ENCODE measurements at places on chromosomes 7 and 10.

DNA sequence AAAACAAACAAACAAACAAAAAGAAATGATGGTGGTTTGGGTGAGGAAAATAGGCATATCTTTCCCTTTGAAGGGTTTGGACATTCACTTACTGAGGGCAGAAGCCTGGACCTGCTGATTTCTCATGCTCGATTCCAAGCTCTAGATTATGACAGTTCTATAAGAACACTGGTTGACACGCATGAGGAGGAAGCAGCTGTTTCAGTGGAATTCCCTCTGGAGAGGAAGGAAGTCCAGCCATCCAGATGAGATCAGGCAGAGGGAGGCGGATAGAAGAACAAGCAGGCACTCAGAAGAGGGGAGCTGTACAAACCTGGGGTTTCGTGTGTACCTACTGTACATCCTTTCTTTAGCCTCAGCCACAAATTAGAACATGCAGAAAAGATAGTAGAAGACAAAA is 691.9 kb downstream of the INHBA start:
- DNase-seq = no peak

- DNase-seq = no peak
These were observed 29.8 kb downstream of the SNX10 start for GRCh38 chr7:26321435-26321834.

- no peak for DNase-seq
These were observed 68.6 kb downstream of the ALOX5 start for GRCh38 chr10:45442662-45443061.

- no peak for DNase-seq
These were observed 103.5 kb downstream of the GPR26 start for GRCh38 chr10:123769647-123770046.

DNA sequence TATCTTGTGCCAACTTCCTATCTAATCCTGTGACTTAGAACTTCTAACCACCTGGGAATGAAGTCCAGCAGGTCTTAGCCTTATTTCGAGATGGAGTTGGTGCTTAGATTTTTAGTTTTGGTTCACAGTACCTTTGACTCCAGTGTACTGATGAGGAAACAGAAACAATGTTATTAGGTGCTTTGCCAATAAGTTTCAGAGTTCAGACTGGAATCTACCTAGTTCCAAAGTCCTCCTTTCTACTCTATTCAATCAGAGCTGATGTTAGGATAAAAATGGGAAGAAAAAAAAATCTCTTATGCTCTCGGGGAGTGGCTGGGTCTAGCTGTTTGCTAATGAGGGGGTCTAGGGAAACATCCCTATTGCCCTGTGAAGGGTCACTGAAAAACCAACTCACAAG is 606.3 kb upstream of the C7orf33 start:
- DNase-seq = no peak

GRCh38 chr7:13731643-13732042 is 257.8 kb downstream of the ETV1 start:
- DNase-seq = no peak

DNA sequence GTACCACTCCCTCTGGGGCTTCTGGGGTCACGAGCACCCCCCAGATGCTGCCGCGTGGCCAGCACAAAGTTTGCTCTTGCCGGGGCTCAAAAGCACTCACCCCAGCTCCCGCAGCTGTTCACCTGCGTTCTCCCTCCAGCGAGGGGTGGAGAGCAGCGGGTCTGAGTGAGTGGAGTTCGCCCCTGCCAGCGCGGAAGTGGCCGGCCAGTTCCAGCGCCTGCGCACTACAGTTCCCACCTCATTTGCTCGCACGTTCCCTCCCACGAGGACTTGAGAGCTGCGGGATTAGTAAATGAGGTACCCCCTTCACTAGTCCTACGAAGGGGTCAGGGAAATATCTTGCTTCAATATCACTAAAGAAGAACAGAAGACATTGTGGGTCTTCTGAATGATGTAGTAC is 24.3 kb upstream of the LRRC72 start:
- DNase-seq = no peak

DNA sequence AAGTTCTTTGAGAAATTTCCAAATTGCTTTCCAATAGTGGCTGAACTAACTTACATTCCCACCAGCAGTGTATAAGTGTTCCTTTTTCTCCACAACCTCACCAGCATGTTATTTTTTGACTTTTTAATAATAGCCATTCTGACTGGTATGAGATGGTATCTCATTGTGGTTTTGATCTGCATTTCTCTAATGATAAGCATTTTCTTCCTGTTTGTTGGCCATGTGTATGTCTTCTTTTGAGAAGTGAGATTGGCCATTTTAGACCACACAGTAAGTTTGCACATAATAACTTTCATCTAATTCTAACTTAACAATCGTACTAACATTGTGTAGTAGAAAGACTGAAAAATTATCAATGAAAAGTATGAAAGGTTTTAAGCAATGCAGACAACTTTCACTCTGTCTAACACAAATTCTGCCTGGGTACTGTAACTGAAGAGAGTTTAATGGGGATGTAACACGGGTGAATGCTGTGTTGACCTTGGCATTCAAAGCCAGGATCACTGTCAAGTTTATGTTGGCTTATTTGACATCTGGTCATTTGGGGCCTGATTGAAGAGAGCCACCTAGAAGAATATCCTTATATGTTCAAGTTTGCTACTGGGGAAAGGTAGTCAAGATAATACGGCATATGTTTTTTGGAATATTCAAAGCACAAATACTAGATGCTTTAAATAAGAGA is 50.4 kb downstream of the FAM171A1 start:
- DNase-seq = no peak

DNA sequence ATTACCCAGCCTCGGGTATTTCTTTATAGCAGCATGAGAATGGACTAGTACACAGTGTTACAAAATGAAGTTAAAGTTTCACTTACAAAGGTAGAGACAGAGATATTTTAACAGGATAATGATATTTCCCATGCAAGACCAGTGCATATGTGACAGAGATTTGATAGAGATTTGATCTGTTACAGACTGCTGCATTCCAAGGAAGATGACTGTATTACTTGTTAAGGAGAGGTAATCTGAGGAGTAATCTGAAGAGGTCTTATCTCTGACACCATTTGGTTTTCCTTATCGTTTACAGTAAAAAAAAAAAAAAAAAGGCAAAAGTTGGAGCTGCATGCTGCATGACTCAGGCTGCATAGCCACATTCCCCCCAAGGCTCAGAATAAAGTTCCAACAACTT is 289.6 kb downstream of the POM121L12 start:
- no peak for DNase-seq

DNA sequence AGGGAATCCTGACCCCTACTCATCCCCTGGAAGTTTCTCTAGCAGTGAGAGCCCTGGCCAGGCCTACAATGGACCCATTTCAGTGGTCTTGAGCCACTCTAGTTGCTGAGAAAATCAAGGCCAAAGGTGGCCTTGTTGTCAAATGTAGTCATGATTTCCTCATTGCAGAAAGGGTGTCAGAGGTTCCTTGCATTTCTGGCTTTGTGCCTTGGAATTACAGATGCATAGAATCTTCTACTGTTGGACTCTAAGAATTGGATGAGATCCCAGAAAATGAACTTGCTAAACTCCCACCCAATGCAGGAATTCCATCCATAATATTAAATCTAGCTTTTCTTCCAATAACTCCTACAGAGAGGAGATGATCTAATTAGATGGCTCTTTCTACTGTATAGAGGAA is 12.2 kb downstream of the CPA2 start:
- no peak for DNase-seq

- no peak for DNase-seq
These were observed 55.5 kb downstream of the PRR15 start for GRCh38 chr7:29619111-29619510.

DNA sequence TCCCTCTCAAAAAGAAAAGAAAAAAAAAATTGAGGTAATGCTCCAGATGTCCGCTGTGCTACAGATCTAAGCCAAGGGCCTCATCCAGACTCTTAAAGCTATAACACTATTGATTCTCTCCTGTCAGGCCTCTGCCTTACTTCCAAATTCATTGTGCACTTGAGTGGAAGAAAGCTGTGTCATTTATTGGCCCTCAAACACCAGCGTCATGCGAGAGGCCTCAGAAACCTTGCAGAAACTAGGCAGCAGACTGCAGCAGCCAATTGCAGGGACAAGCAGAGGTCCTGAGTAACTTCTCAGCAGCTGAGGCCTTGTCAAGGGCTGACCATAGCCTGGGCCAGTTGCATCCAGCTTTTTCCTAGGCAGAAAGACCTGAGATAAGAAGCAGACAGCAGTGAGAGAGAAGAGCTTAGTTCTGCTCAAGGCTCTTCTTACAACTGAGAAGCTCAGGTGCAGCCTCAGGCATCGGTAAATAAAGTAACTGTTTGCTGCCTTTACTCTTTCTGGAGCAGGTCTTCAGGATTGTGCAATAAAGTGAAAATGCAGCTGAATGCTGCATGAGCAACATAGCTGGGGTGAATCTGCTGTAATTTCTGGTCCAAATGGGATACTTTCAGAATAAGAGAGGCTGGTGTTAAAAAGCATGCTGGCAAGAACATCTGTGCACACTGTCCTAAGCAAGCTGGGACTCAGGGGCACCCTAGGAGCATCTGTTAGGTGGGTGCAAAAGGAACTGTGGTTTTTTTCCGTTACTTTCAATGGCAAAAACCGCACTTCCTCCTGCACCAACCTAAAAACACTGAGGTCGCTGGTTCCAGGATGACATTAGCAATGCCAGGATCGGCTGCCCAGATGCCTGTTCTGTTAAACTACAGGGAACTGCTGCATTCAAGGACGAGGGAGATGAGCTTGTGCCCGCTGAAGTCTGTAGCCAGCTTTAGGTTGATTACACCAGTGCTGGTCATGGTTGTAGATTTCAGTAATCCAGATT is 181.8 kb upstream of the PFKP start:
- DNase-seq = no peak

GRCh38 chr10:87059401-87059800 is 35.2 kb downstream of the GLUD1 start:
- no peak for DNase-seq

DNA sequence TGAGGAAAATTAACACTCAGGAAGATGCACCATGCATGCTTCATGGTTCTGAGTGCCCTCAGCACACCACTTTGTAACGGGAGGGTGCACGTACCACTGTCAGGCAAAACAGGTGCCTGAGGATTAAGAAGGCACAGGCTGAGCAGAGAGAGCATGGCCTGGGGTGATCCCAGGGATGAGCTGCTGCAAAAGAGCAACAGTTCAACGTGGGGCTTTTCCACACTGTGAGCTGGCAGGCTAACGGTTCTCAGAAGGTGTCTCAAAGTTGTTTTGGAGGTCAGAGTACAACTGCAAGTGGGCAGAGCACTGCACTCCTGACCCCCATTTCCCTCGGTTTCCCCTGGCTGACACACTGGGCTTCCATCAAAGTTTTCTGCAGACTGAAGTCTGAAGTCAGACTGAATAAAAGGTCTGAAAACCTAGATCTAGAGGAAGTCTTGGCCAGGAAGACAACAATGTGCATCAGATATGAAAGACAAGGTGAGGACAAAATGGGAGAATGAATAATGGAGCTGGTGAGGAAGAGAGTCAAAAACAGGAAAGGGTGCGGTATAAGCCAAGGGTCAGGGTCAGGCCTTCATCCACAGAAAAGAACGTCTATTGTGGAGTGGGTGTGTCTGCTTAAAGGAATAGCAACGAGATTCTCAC is 20.5 kb downstream of the ZNF438 start:
- DNase-seq = no peak

- DNase-seq = no peak
These were observed 51.2 kb downstream of the OTUD1 start for GRCh38 chr10:23490115-23490514.

- no peak for DNase-seq
These were observed 46.7 kb downstream of the AFAP1L2 start for GRCh38 chr10:114357515-114357996.

GRCh38 chr10:34859170-34859569 is 44.1 kb upstream of the PARD3 start:
- DNase-seq = no peak

DNA sequence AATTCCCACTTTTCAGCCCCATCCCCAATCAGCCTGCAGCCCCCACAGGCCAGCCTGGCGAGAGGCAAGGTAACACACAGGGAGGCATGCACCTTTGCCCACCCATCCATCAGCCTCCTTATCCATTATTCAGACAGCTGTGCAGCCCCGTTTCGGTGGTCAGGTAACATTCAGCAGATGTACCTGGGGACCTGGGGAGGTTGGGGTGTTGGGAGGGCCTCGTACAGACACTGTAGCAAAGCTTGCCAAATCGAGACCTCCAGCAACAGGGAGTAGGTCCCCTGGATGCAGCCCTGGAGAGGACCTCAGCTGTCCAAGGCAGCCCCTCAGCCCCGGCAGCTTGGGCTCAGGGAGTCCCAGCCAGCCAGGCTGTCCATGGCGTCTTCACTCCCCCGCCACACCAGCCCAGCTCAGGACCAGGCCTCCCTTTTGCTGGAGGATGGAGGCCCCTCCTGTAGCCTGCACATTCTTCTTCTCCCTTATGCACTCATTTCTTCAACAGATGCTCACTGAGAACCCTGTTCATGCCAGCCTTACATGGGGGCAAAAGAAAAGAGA is 8.5 kb upstream of the DRGX start:
- DNase-seq = no peak

GRCh38 chr10:63767138-63767801 is 246.1 kb downstream of the REEP3 start:
- DNase-seq = no peak

DNA sequence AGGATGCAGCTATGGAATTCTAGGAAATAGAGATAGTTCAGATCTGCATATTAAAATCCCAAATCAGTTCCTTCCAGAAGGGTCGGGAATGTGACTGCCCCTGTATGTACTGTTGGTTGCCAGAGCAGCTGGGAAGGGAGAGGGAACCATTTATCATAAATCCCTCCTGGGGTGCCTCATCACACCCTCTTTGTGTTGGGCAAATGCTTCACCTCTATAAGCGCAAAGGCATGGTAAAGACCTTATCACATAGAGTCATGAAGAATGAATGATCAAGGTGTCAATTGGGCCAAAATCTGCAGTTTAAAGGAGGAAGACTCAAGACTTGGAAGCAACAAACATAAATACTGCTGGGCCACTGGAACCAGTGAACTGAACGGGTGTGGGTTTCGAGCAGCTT is 65.0 kb downstream of the FRMD4A start:
- DNase-seq = no peak

- no peak for DNase-seq
These were observed 76.8 kb upstream of the NKX6-2 start for GRCh38 chr10:132862485-132863420.

- no peak for DNase-seq
These were observed 177.8 kb downstream of the USP6NL start for GRCh38 chr10:11433657-11434056.

- DNase-seq = no peak
These were observed 155.6 kb downstream of the RAPGEF5 start for GRCh38 chr7:22201186-22201880.

Measured in CD4-positive, alpha-beta T cell treated with Interferon gamma for 1 hour (primary cell).